HFFc6 (cell line): ENCODE measurements at places on chromosomes 1 and 21. TPM values are rescaled to one million over a fixed set of nuclear protein-coding genes. Genes with fewer than 3 reads are reported as not detected.

The NEGR1 gene
- total RNA-seq, result 45.3 to 64.7 TPM (median 61.3 TPM) in 3 replicates

The KCNT2 gene
- 0.23 to 1.4 TPM (median 0.96 TPM) in 3 replicates for total RNA-seq

The SPRR1B gene
- not detected in 2 replicates for total RNA-seq

DNA sequence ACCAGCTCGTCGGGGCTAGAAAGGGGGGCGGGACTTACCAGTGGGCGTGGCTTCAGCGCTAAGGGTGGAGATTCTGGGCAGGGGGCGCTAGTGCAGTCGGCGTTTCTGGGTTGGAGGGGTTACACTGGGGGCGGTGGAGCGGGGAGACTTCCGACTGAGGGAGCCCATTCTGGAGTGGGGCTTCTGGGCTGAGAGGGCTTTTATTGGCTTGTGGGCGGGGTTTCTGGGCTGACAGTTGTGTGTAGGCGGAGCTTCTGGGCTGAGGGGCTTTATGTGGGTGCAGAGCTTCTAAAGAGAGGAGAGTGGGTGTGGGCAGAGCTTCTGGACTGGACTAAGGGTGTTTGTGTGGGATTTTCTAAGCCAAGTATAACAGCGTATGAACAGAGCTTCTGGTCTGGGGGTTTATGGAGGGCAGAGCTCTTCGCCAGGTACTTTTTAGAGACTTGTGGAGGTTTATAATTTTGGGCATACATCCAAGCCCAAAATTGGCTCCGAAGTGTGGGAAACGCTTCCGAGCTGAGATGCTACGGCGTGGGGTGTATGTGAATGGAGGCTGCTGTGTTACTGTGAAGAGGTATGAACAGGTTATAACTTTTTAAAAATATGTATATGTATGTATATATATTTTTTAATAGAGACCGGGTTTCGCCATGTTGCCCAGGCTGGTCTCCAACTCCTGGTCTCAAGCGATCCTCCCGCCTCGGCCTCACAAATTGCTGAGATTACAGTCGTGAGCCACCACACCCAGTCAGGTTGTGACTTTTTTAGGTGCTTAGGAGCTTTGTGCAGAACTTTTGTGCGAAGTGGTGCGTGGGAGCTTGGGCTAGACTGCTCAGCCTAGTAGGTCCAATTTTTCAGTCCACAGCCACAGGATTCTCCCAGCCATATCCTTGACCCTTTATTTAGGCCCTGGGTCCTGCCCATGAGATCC is 825 bp downstream of the TMEM39B start:
- DNase-seq, result no peak

DNA sequence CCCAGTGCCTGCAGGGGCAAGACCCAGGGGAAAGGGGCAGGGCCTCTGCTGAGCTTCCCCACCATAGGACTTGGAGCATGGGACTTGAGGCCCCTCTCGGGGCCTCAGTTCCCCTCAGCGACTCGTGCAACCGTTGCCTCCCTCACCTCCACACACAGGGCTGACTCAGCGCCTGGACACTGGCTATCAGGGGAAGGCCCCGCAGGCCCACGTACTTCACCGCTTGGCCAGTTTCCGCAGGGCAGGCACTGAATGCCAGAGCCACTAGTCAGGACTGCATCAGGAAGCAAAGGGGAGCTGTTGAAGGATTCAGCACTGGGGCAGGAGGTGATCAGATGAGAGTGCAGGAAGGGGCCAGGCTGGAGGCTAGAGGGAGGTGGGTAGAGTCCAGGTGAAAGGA is 15.5 kb upstream of the FAM131C start:
- peak; percentile 79 for DNase-seq

- DNase-seq, result no peak
Measured at GRCh38 chr1:100773444-100773843, 53.9 kb downstream of the VCAM1 start.

GRCh38 chr1:101203820-101204540 is 32.8 kb upstream of the S1PR1 start:
- peak; percentile 86 for DNase-seq

GRCh38 chr21:42631142-42631541 is 22.3 kb upstream of the PDE9A start:
- no peak for DNase-seq
